Astrocyte (in vitro differentiated cells and primary cell): ENCODE measurements at places on chromosomes 2 and 18. TPM values are rescaled to one million over a fixed set of nuclear protein-coding genes. Genes with fewer than 3 reads are reported as not detected.

DNA sequence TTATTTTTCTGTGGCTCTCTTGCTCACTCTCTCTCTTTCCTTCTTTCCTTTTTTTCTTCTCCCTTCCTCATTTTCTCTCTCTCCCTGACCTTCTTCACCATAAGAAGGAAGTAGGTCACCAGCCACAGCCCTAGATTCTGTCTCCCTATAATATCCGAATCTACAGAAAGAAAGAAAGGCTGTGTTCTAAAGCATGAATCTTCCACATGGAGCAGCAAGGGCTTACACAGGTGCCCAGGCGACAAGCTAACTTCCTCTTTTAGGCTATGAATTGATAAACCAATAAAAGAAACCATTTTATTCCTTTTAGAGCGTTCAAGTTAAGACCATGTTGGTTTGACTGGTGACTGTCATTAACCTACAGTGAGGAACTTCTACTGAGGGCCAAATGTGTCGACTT, 49.3 kb downstream of the CACNB4 start:
- H3K27me3 ChIP-seq, result peaks cover 29% of the 10 kb centered on the region

DNA sequence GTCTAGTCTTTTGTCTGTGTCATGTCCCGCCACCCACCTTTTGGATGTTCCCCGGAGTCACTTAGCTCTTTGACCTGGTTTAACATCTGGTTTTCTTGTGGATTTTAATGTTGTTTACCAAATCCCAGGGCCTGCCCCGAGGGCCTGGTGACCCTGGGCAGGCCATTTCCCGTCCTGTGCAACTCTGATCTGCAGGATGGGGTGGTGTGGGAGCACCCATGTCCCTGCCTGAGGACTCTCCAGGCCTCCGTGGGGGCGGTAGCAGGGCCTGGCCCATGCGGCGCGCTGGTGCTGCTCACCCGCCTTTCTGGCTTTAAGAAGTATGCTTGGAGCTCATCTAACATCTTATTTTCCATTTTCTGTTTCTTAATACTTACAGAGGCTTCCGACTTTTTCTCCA, 10.7 kb downstream of the RAMP1 start:
- no peak overlapping the region for H3K27ac ChIP-seq
- no peak for DNase-seq
- no peaks in the 10 kb centered on the region for H3K36me3 ChIP-seq
- H3K27me3 ChIP-seq, result no peaks in the 10 kb centered on the region
- H3K4me1 ChIP-seq, result peaks cover 37% of the 10 kb centered on the region
- H3K4me3 ChIP-seq, result no peak overlapping the region

CKAP2L gene
- total RNA-seq, result 0.96 and 2.1 TPM in 2 replicates

DNA sequence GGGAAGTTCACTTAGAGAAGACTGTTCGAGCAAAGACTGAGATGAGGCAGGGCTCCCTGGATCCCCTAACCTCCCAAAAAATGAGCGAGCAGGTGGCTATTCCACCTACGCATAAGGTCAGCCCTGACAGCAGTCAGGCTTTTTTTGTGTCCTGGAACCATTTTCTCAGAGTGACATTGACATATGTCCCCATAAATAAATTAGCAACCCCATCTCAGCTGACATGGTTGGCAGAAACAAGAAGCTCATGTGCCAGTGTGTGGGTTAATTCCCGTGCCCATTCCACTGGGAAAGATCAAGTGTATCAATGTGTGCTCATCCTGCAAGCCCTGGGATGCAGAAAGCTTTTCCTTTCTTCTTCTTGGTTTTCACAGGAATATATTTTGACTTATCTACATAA, 740.4 kb upstream of the CELF4 start:
- no peak for DNase-seq
- H3K36me3 ChIP-seq, result no peaks in the 10 kb centered on the region
- no peak overlapping the region for H3K4me3 ChIP-seq
- no peaks in the 10 kb centered on the region for H3K27me3 ChIP-seq
- no peak overlapping the region for H3K27ac ChIP-seq
- H3K4me1 ChIP-seq, result no peaks in the 10 kb centered on the region

DNA sequence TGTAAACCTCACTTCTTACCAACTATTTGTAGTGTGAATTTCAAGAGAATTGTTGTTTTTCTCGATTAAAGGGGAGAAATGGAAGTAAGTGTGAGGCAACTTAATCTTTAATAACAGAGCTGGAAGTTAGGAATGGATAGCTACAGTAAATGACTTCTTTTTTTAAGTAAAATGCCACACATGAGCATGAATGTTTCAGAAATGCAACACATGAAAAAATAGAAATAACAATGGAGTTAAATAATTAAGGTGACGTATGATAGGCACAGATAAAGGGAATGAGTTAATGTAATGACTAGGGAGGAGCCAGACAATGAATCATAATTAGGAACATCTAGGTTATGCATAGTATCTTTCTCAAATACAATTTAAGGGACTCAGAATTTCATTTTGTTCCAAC, 3.4 kb downstream of the REL start:
- H3K4me3 ChIP-seq, result no peak overlapping the region
- H3K27me3 ChIP-seq, result no peaks in the 10 kb centered on the region
- no peaks in the 10 kb centered on the region for H3K36me3 ChIP-seq
- peak; percentile 51 for DNase-seq
- H3K4me1 ChIP-seq, result peaks cover 2% of the 10 kb centered on the region
- H3K27ac ChIP-seq, result no peak overlapping the region

HYCC2 gene
- 21.2 and 21.8 TPM in 2 replicates for total RNA-seq

DNA sequence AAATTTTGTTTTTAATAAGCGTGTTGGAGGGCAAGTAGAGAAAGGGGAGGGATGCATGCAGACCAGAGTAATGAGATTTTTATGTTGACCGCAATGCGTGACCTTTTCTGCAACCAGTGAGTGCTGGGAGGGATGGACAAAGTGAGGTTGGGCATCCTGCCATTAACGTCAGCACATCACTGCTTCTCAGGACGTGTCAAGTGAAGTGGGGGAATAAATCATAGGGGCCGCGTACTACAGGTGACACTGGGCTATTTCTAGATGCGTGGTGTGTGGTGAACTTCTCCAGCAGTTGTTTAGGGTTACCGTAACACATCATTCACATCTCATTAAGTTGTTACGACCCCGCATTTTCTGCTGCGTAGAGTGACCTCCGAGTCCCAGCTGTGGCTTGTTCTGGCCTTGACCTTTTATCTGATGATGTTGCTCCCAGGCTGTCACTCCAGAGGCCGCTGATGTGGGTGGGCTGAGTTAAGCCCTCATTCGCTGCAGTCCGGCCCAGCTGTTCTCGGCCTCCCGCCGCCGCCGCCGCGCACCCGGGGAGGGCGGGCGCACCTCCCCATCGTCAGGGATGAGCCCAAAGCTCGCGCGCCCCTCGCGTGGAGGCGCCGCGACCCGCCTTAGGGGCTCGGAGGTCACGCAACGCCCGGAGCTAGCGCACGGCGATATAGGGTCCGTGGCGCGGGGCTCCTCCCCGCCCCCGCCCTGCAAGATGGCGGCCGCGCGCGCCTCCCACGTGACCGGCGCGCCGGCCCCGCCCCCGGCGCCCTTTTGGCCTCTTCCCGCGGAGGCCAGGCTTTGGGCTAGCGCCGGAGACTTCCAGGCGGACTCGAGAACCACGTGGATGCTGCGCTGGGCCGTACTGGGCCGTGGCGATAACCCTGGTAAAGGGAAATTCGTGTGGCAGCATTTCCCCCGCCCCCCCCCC, 3.5 kb downstream of the ZCCHC2 start:
- H3K4me1 ChIP-seq, result peaks cover 12% of the 10 kb centered on the region
- no peaks in the 10 kb centered on the region for H3K27me3 ChIP-seq
- peak overlapping the region; percentile 78 for H3K27ac ChIP-seq
- peak; percentile 77 for DNase-seq
- peak overlapping the region; percentile 84 for H3K4me3 ChIP-seq

GRCh38 chr2:230938516-230939065, 13.5 kb upstream of the GPR55 start:
- H3K4me3 ChIP-seq, result no peak overlapping the region
- no peaks in the 10 kb centered on the region for H3K27me3 ChIP-seq
- no peak for DNase-seq
- no peak overlapping the region for H3K27ac ChIP-seq
- no peaks in the 10 kb centered on the region for H3K4me1 ChIP-seq

GRCh38 chr2:214057986-214058385, 352.9 kb upstream of the VWC2L start:
- no peaks in the 10 kb centered on the region for H3K36me3 ChIP-seq
- no peaks in the 10 kb centered on the region for H3K27me3 ChIP-seq
- no peak for DNase-seq
- no peak overlapping the region for H3K4me3 ChIP-seq
- H3K4me1 ChIP-seq, result no peaks in the 10 kb centered on the region
- H3K27ac ChIP-seq, result no peak overlapping the region

VSNL1 gene
- 0.61 and 2.4 TPM in 2 replicates for total RNA-seq
